ENCODE measurements at places on chromosomes 1 and 21.

DNA sequence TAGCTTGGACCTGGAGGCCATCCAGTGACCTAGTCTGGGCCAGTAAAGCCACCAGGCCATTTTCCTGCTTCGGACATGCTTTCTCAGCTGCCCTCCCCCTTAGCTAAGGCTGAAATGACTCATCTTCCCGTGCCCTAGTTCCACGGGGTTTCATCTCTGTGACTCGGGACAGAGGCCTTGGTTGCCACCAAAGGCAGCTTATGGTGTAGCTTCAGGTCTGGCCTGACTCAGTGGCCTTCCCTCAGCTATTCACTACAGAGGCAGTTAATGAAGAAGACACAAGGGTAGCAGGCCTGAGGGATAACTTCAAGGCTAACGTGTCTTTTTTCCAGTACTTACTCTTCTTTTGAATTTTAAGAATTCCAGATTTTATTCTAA is 82.4 kb downstream of the PBX1 start:
- no peak for DNase-seq

DNA sequence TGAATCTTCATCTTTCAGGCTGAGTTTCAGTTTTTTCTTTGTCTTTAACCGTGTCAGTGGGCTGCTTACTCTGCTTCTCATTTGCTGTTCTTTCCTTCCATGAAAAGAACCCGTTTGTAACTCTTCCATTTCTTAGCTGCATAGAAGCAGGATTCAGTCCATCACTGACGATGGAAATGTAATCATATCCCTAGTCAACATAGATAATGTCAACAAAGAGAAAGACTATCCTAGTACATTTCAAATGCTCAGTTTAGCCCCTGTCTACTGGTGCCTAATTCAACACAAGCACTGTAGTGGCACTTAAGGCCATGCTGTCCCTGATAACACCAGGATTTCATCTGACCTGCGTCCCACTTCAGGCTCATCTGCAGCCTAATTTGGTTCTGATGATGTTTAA is 376 bp downstream of the GBP1 start:
- no peak for DNase-seq

- no peak for DNase-seq
Observed at GRCh38 chr1:223820971-223821370, 24.8 kb downstream of the TP53BP2 start.

GRCh38 chr1:190022709-190023108 is 455.0 kb downstream of the BRINP3 start:
- no peak for DNase-seq

- DNase-seq, result no peak
Observed at GRCh38 chr1:227038401-227038800, 98.3 kb downstream of the COQ8A start.

- DNase-seq, result no peak
Observed at GRCh38 chr1:226006686-226007085, 7.5 kb upstream of the SDE2 start.

DNA sequence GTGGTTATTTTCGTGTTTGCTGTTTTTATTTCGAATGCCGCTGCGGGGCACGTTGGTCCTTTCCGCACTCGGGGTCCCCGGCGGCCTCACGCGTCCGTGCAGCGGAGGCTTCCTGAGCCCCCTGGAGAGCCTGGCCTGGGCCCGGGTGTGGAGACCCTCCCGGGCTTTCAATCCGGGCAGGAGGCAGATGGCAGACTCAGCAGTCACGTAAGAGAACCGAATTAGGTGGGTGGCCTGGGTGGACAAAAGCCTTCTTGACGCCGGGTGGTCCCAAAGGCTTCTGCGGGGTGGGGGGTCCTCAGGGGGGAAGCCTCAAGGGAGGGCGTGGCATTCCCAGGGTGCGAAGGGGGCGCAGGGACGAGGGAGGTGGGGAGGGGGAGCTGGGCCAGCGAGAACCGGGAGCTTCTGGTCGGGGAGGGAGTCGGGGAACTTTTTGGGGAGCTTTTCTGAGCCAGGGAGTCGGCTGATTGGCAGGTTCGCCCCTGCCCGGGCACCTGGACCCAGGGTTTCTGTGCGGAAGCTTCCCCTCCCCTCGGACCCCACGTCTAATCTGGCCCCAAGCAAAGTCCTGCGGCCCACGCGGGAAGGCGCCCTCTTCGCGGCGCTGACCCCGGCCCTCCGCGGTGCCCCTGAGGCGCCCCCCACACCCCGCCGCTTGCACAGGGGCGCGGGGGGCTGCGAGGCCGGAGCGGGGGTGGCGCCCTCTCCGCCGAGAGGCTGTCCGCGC is 1.3 kb upstream of the HES4 start:
- no peak for DNase-seq
